ENCODE measurements at places on chromosomes 11 and 22.

DNA sequence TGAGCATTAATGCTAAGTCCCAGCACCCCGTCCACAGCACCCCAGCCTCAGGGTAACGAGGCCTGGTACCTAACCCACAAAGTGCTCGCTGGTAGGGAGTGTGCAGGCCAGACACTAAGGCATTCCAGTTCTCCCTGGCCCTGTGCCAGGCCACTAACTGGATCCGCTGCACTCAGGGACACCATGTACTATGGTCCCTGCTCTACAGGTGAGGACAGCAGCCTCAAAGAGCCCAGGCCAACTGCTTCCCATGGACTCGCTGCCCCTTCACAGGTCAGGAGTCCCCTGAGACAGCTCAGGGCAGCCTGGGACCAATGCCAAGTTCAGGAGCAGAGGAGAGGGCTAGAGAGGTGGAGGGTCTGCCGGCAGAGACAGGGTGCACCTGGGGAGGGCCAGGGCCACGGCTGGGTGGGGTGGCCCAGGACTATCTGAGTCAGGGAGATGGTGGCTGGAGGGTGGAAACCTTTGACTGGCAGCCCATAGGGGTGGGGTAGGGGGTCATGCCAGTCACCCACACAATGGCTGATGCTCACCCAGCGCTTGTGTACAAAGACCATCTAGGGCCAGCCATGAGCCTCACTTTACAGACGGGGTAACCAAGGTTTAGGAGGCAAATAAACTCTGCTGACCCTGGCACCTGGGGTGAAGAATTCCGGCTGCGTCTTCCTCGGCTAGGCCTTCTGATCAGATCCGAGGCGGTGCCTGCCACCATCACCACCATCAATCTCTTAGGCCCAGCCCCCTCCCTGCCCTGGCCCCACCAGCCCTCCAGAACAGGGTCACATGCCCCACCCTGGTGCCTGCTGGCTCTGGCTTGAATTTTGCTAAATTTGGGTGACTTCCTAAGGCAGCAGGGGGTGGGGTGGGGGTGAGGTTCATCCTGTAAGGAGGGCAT, 5.6 kb downstream of the OSBPL5 start:
- DNase-seq: no peak
- peaks cover 4% of the 10 kb centered on the region for H3K4me1 ChIP-seq
- no peak overlapping the region for H3K27ac ChIP-seq
- no peak overlapping the region for H3K4me3 ChIP-seq
- H3K36me3 ChIP-seq: no peaks in the 10 kb centered on the region
- peaks cover 46% of the 10 kb centered on the region for H3K27me3 ChIP-seq

GRCh38 chr22:41827671-41828070, 5.2 kb upstream of the SREBF2 start:
- peak overlapping the region; percentile 81 for H3K27ac ChIP-seq
- no peaks in the 10 kb centered on the region for H3K27me3 ChIP-seq
- H3K4me1 ChIP-seq: peaks cover 41% of the 10 kb centered on the region

DNA sequence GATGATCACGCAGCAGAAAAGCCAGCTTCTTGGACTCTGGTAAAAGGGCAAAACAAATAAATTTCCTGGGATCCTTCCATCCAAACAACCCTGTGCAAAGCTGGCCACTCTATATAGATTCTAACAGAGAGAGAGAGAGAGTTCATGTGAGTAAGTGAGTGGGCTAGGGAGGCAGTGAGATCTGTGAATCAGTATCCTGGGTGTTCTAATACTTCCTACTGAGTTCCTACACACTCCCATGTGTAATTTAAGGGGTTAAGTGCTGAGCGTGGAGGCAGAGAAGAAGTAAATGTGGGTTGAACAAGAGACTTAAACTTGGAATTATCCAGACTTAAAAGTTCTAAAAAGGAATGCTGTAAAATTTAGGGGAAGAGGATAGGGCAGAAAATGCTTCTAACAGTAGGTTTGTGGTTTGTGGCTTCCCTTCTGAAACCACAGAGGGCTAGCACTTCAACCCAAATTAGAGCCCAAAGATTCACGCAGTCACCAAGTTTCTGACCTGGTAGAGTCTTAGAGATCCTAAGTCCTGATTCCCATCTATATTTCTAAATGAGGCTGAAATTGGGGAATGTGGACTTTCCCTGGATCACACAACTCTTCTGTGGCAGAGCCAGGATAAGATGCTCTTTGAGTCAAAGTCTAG, 413.9 kb downstream of the TENM4 start:
- H3K4me1 ChIP-seq: peaks cover 11% of the 10 kb centered on the region
- peaks cover 67% of the 10 kb centered on the region for H3K27me3 ChIP-seq
- no peak overlapping the region for H3K27ac ChIP-seq
- no peaks in the 10 kb centered on the region for H3K36me3 ChIP-seq
- DNase-seq: no peak

GRCh38 chr22:30198921-30199320, 47.6 kb downstream of the LIF start:
- no peaks in the 10 kb centered on the region for H3K36me3 ChIP-seq
- DNase-seq: no peak

- H3K36me3 ChIP-seq: no peaks in the 10 kb centered on the region
- H3K4me3 ChIP-seq: no peak overlapping the region
- H3K4me1 ChIP-seq: no peaks in the 10 kb centered on the region
- H3K27ac ChIP-seq: no peak overlapping the region
Observed at GRCh38 chr11:90558328-90558865, 335.5 kb upstream of the CHORDC1 start.

- no peak for DNase-seq
- no peak overlapping the region for H3K27ac ChIP-seq
- peaks cover 13% of the 10 kb centered on the region for H3K27me3 ChIP-seq
- H3K4me3 ChIP-seq: no peak overlapping the region
- no peaks in the 10 kb centered on the region for H3K4me1 ChIP-seq
- H3K36me3 ChIP-seq: no peaks in the 10 kb centered on the region
Observed at GRCh38 chr11:36108881-36109589, 165.2 kb downstream of the LDLRAD3 start.

Measured in stimulated activated naive B cell treated with anti-CD40 and anti-IgM and Interleukin-4, amounts not matched to agents 10 μg/mL and 1 μg/mL and 100 μg/mL, for 72 hours (primary cell).